ENCODE measurements at places on chromosomes 3 and 15. TPM values are rescaled to one million over a fixed set of nuclear protein-coding genes. Genes with fewer than 3 reads are reported as not detected.
A peak's percentile ranks its signal among the peaks of the same experiment; 100 is the strongest.

Gene SUCNR1
- total RNA-seq: 1.4 TPM

Gene DOCK3
- total RNA-seq: 0.72 TPM

Gene PLSCR5
- not detected for total RNA-seq

Gene SLC9A9
- total RNA-seq: 12.6 TPM

Gene ADIPOQ
- 2.9 TPM for total RNA-seq

Gene RTP3
- not detected for total RNA-seq

Gene FGF7
- 126 TPM for total RNA-seq

Gene CAMKV
- not detected for total RNA-seq

DNA sequence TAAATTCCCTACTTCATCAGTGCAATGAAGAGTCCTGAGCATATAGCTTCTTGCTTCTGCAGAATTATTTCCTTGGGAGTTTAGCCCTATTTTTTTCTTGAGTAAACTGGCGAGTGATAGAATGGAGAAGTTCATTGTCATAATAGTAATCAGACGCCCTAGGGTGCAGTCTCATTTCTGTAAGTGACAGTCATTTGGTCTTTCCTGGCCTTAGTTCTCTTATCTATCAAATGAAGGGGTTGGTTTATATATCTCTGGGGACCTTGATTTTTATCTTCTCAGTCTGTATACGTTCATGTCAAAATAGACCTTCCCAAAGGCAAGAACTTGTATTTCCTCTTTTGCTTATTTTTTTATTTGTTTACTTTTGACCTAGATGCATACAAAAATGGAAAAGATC lies 9.9 kb upstream of the ALPK3 start:
- no peak for DNase-seq

DNA sequence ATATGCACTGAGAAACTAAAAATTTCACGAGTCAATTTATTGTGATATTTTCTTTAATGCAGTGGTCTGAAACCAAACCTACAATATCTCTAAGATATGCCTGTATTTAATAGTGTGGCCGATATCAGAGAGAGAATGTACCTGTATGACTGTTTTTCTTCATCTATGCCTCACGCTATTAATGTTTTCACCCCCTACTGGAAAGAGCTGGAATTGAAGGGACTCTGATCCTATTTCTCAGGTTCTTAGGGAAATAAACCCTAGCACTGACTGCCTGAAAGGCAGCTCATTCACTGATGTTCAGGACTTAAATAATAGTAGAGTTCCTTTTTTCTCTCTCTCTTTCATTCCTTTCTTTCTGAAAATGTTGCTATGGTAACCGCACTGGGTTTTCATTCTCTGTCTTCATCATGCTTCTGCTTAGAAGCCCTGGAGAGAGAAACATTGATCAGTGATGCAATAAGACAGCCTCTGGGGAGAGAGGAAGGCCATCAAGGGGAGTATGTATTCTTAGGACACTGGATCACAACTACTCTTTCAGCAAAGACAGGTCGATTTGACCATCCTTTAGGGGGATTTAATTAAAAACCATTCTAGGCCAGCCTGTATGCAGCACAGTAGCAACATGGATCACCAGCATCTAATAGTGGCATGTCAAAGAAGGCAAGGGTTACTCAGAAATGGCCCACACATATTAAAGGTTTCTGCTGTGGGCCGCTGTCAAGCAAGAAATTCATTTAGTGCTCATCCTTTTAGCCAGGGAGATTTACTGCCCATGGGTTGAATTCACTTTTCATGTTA lies 1135.7 kb downstream of the IGSF11 start:
- no peak for DNase-seq

GRCh38 chr3:171986176-171986575 lies 53.2 kb upstream of the FNDC3B start:
- no peak for DNase-seq

DNA sequence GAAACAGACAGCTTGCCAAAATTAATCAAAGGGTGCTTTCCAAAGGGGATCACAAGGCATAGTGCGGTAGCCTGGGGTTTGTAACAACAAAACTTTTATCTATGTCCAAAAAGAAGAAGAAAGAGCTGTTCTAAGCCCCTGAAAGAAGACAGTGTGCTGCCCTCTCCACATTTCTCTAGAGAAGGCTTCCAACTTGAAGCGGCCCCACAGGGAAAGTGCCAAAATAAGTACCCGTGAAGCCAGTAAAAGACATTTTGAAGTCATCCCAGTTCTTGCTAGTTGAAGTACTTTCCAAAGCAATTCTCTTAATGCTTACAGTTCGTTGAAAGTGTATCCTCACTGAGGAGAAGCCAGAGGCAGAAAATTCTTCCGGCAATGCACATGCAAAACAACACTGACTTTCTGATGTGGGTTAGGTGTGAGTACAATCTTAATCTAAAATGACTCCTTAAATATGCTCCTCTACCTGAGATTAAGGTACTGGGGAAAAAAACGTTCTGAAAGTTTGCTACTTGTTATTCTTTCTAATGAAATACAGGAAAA lies 21.3 kb downstream of the GPR15 start:
- DNase-seq: no peak

GRCh38 chr3:97830638-97831037 lies 8.8 kb downstream of the CRYBG3 start:
- no peak for DNase-seq

- no peak for DNase-seq
Observed at GRCh38 chr3:178480274-178480673, 56.0 kb upstream of the KCNMB2 start.

DNA sequence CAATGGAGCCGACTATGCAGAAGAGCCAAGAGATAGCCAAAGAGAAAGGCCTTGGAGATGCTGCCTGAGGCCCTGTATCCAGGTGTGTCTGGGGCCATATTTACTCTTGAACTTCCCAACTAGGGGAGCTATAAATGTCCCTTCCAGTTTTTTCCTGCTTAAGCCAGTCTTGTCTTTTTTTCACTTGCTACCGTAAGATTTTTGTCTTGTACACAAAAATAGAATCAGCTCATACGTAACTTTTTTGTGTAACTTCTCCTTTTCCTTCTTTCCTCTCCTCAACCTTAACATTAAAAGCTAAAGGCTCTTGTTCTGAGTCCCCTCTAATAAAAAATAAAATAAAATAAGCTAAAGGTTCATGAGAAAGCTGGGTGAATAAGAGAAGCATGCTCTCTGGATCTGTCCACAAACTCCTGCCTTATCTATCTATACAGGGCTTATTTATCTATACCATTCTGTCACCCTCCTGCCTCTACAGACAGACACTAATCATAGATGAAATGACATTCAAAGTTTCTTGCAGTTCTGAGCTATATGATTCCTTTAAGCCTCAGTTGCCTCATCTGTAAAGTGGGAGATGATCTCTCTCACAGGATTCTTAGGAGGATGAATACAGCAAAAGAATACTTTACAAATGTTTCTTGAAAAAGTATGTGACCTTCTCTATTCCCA lies 4.6 kb downstream of the SUMF1 start:
- DNase-seq: no peak

DNA sequence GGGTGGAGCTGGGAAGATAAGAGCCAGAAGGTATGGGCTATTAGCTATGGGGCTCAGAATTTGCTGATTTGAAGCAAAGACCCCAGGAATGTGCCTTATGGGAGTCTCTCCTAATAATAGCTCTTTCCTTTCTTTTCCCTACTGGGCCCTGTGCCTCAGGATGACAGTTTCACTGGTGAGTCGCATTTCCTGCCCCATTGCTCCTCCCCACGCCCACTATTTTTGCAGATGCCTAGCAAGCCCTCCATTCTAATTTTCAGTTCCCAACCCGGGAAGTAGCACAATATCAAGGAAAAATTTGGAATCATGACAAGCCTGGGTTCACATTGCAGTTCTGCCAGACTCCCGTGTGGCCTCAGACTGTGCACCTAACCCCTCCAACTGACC lies 583 bp downstream of the IL17RE start:
- DNase-seq: peak; percentile 58

DNA sequence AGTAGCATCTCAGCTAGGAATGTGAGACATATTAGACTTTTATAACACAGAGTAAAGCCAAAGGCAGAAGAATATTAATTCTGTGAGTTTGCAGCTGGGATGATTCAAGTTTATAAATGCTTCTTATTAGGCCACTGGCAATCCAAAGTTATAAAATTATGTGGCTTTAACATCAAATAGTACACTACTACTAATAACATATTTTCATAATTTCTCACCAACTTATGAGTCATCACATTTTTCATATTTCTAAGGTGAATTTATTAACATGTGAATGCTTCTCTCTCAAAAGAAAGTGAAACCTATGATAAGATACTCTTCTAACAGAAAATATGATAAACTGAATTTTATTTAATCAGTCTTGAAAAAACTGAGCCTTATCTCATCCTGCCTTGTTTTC lies 1348.2 kb upstream of the ALCAM start:
- DNase-seq: no peak

GRCh38 chr15:92091155-92091734 lies 237.7 kb downstream of the SLCO3A1 start:
- no peak for DNase-seq

DNA sequence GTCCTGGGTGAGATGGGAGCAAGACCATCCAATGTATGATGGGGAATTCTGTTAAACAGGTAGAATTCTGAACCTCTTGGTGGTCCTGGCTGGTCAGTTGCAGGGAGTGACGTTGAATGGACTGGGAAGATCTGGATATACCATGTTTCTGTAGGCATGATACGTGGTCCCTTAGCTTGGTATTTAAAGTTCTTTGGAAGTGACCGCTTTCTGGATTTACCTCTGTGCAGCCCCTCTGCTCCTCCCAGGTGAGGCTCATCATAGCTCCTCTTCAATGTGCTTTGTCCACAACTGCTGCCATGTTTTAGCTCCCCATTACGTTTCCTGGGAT lies 37.2 kb downstream of the SMAD3 start:
- DNase-seq: no peak

DNA sequence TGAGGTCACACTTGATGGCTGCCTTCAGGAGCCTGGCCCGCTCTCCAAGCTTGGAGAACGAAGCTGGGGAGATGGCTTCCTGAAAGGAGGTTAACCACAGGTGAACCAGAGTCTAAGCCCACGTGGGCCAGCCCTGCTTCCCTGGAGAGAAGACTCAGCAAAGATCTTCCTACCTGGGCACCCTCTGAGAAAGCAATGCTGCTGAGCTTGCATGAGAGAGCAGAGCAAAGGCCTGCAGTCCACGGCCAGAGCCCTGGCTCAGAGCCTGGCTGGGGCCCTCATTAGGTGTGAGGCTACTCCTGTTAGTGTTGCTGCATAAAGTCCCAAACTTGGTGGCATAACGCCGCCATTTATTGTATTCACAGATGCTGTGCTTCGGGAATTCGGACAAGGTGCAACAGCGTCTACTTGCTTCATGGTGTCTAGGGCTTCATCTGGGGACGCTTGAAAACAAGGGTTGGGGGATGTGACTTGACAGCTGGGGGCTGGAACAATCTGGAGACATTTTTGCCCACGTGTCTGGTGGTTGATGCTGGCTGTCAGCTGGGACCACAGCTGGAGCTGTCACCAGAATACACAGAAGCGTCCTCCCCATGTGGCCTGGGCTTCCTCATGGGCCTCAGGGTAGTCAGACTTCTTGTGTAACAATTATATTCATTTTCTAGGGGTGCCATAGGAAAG lies 87.9 kb upstream of the MEF2A start:
- no peak for DNase-seq

DNA sequence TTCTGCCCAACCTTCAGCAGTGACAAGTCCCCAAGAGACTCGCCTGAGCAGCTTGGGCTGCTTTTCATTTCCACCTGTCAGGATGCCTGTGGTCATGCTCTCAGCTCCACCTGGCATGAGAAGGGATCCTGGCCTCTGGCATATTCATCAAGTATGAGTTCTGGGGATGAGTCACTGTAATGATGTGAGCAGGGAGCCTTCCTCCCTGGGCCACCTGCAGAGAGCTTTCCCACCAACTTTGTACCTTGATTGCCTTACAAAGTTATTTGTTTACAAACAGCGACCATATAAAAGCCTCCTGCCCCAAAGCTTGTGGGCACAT lies 3.5 kb downstream of the MYD88 start:
- no peak for DNase-seq

- DNase-seq: no peak
Observed at GRCh38 chr3:150721285-150722130, 17.8 kb upstream of the ERICH6 start.

GRCh38 chr3:162938083-162938482 lies 1441.5 kb downstream of the OTOL1 start:
- no peak for DNase-seq
